ENCODE measurements at places on chromosomes 1 and 21.

DNA sequence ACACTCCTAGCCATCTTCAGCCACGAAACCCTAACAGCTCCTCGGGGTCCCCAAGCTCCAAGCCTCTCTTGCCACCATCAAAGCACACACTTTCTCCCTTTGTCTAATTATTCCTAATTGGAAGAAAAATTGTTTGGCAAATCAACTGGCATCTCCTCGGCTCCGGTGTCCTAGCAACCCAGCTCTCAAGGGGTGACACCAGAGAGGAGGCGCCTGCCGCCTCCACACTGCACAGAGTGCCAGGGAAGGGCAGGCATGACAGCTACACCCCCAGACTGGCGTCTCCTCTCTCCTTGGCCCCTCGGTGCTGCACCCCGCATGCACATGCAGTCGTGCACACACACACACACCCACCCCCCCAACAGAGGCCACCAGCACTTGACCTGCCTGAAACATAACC, 18.2 kb upstream of the GJB5 start:
- DNase-seq: no peak

GRCh38 chr21:37828991-37829390, 87.3 kb downstream of the KCNJ6 start:
- DNase-seq: no peak

DNA sequence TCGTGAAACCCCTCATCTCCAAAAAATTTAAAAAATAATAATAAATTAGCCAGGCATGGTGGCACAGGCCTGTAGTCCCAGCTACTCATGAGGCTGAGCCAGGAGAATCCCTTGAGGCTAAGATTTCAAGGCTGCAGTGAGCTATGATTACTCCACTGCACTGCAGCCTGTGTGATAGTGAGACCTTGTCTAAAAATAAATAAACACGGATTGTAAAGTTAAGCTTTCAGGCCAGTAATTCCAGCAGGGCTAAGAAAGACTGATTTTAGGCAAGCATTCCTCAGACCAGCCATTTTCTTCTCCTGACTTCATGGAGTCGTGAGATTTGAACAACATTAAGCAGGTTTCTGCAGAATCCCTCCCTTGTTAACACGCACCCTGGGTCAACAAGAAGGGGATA, 77.2 kb upstream of the EFHD2 start:
- no peak for DNase-seq

DNA sequence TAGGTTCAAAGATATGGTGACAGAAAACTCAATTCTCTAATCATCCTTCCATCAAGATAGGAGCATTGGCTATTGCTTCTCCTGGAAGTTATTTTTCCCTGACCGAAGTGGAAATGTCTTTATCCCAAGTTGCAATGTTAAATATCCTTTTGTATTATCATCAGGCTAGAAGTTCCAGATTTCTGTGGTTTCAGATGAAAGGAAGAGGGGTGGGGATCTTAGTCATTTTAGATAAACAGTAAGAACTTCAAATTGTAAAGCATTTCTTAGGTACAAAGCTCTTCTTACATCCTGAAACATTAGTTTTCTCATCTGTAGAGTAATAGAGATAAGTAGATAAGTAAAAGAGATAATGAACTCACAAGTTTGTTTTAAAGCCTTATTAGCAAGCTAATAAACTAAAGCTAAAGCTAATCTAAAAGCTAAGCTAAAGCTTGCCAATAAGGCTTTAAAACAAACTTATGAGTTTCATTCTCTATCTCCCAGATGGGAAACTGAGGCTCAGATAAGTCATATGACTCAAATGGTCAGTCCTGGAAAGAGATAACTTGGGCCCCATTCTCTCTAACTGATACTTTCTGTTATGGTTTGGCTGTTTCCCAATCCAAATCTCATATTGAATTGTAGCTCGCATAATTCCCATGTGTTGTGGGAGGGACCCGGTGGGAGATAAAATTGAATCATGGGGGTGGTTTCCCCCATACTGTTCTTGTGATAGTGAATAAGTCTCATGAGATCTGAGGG, 99.2 kb upstream of the KCNK2 start:
- no peak for DNase-seq

DNA sequence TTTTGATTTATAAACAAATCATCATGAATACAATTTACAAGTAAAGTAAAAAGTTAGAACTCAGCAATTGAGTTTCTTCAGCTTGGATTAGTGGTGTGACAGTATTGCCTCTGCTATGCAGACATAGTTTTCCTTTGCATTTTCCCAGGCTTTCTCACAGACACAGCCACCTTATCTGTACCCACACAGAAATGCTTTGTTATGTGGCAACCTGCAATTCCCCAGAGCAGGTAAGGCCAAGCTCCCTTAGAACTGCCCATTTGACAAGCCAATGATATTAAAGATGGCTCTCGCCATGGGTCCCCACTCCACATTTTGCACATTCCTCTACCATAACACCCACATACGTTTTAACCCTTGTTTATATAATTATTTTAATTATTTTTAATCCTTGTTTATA, 14.2 kb downstream of the FMO5 start:
- DNase-seq: no peak

DNA sequence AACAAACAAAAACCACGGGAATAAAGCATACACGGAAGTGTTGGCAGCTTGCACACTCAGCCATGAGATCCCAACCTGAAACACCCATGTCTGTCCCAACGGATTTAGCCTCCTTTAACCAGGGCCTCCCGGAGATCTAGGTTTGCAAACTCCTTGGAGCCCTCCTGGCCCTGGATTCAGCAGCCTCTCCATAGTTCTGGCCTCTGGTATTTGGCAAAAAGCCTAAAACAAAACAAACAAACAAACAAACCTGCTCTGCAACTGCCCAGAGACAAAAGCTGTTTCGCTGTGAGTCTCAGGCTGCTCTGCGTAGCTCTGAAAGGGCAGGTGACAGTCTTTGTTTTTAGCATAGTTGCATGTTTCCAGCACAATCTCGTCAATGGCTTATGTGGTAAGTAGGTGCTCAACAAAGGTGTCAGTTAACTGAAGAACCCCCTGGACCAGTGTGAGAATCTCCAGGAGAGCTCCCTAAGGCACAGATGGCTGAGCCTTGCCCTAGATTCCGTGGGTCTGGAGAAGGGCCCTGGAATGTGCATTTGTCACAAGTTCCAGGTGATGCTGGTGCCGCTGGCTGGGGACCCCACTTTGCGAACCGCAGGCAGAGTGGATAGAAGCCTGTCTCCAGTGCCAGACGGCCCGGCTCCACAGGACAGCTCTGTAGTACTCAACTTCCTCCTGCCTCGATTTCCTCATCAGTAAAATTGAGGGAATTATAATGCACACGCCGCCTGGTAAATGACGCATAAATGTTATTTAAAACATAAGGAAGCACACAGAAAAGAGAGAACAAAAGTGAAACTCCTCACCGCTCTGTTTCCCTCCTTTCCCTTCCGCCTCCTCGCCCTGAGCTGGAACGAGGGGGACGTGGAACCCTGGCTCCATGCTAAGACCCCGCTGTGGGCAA, 86.2 kb downstream of the RIPK4 start:
- no peak for DNase-seq

DNA sequence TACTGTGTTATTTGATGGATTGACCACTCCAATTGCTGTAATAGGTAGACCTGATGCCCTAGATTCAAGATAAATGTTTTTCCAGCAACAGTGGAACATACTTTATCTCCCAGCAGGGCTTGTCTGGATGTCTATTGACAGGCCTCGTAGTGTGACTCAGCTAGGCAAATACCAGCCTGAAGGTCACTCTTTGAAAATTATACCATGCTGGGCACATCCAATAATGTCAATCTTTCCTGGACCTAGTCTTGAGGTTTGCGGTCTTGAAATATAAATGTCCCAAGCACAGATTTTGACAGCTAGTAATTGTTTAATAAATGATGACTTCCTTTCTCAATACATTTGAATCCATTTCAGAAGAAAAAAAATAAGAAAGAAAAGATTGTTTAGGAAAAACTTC, 1138.0 kb upstream of the TMPRSS15 start:
- DNase-seq: no peak

DNA sequence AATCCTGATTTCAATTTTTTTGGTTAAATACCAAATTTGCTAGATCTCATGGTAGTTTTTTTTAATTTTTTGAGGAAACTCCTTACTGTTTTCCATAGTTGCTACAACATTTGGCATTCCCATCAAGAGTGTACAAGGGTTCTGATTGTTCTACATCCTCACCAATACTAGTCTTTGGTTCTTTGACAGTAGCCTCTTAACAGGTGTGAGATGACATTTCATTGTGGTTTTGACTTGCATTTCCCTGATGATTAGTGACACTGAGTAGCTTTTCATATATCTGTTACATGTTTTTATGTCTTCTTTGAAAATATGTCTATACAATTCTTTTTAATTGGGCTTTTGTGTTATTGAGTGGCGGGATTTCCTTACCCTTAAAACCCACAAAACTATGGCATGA, 20.9 kb upstream of the RGS13 start:
- DNase-seq: no peak

DNA sequence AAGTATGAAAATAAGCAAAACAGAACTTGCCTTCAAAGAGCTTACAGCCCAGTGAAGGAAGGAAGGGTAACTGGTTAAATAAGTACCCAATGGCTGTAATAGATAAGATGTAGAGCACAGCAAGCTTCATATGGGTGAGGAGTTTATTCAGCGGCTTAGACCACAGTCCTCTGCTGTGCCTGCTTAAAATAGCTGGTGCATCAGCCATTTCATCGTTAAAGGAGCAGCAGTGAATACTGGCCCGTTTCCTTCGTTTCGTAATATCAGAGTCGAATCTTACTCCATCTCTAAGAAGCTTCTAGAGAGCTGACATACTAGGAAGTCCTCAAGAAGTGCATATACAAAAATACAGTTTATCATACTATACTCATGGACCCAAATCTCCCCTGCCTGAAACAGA, 286.5 kb downstream of the NFIA start:
- DNase-seq: no peak

Measured in activated T-cell treated with anti-CD3 and anti-CD28 coated beads, Interleukin-2, amount 50 U/mL, for 24 hours (primary cell).